ENCODE measurements at places on chromosomes 3 and 15. TPM values are rescaled to one million over a fixed set of nuclear protein-coding genes. Genes with fewer than 3 reads are reported as not detected.

GRCh38 chr3:99783011-99783573 is 34.6 kb upstream of the CMSS1 start:
- no peak for DNase-seq

GRCh38 chr3:9170851-9171160 is 78.6 kb downstream of the SRGAP3 start:
- no peak for DNase-seq

GRCh38 chr15:77036537-77037387 is 34.1 kb downstream of the TSPAN3 start:
- no peak for DNase-seq

GRCh38 chr15:85525755-85526154 is 145.4 kb downstream of the AKAP13 start:
- DNase-seq, result no peak

- no peak for DNase-seq
Observed at GRCh38 chr3:162704238-162704637, 1207.6 kb downstream of the OTOL1 start.

The GOLGA6L7 gene
- total RNA-seq, result not detected

The ZFAND6 gene
- total RNA-seq, result 43.6 TPM

GRCh38 chr15:67186226-67186649 is 68.2 kb downstream of the AAGAB start:
- no peak for DNase-seq

DNA sequence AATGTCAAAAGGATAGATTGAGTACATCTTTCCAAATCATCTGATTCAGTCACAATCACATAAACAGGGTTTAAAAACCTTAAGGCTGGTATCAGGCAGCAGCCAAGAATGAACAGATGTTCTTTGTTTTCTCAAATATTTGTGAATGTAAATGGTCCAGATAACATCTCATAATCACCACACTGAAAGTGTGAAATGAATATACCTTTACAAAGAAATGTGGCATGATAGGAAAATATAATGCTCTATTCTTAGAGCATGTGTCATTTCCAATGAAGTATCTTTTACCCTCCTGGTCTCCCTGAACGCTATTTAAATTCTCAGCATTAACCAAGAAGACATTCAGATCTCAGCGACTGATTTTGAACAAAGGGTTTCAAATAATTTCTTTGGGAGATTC is 8.8 kb upstream of the ACTC1 start:
- no peak for DNase-seq

- DNase-seq, result peak; percentile 62
Observed at GRCh38 chr3:194075088-194075615, 60.8 kb upstream of the HES1 start.

DNA sequence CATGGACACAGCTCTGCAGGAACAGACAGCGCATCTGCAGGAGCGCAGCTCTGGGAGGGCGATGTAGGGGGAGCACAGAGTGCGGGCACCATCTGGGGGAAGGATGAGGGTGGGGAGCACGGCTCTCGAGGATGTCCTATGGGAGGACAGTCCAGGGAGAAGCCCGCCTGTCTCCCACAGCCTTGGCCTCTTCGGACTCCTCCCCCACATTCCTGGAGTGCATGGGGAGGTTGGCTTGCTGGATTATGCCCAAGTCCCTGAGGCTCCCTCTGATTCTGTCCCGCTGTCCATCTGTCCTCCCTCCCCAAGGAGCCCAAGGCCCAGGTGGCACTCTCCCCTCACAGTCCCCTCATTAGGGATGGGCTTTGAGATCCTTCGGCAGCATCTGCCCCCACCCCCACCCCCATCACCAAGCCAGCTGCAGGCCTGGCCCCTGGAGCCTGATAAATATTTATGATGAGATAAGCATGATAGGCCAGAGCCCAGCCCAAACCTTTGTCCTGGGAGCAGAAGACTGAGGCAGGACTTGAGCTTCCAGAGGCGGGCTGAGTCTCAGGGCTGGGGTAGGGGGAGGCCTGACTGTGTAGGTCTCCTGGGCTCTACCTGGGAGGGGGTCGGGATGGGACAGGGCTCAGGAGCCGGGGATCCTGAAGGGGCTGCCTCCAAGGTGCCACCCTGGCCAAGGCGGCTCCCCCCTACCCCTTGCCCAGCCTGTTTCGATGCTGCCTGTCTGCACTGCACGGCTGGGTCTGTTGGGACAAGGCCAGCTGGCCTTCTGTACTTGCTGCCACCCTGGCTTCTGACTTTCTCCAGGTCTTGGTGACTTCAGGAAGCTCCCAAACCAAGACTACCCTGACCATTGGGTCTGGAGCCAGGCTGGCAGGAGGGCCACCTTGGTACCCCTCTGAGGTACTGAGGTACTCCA is 28.6 kb upstream of the SEMA3F start:
- DNase-seq, result peak; percentile 48

- no peak for DNase-seq
Observed at GRCh38 chr3:178352326-178353005, 183.8 kb upstream of the KCNMB2 start.

DNA sequence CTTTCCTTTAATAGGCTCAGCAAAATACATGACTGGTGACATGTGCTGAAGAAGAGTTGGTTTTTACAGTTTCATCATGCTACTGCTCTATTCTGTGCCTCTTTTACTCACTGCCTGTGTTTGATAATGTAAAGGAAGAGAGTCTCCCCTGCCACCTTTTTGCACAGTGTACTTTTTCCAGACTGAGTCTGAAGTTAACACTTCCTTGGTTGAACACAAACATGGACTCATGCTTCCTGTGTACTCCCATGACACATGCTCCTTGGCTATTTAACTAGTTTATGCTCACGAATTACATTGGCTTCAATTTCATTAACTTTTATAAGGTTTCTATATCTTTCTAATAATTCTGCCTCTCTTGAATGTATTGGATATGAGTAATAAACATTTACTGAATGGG is 396.1 kb downstream of the VGLL3 start:
- DNase-seq, result no peak

- DNase-seq, result no peak
Observed at GRCh38 chr3:151268267-151269235, 9.8 kb downstream of the P2RY14 start.

DNA sequence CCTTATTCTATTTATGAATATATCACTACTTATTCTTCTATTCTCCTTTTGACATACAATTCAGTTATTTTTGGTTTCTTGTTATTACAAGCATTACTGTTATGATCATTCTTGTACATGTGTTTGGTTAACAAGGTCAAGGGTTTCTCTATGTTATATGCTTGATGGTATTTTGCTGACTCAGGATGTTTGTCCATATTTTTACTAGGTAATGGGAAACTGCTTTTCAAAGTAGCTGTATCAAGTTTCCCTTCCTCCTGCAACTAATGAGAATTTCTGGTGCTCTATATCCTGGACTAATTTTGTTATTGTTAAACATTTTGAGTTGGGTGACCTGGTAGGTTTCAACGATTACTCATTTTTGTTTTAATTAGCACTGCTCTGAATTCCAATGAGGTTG is 841.0 kb downstream of the OTOL1 start:
- no peak for DNase-seq

The FSTL1 gene
- 256 TPM for total RNA-seq

The OCA2 gene
- not detected for total RNA-seq

The C3orf52 gene
- 7.5 TPM for total RNA-seq

DNA sequence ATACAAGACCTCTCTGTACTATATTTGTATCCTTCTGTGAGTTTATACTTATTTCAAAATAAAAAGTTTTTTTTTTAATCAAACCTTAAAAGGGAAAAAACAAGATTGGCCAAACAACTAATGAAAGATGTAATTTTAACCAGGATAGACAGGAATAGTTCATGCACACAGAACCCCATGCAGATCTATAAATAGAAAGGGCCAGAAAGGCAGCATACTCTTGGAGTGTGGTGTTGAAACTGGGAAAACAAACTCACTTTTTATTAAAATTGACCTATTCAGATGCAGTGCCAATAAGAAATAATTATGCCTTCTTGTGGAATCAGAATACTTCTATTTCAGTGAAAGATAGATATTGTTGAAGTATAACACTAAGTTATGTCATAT is 204.6 kb downstream of the PLCL2 start:
- DNase-seq, result no peak

- no peak for DNase-seq
Observed at GRCh38 chr3:52269776-52270175, 8.7 kb downstream of the WDR82 start.

DNA sequence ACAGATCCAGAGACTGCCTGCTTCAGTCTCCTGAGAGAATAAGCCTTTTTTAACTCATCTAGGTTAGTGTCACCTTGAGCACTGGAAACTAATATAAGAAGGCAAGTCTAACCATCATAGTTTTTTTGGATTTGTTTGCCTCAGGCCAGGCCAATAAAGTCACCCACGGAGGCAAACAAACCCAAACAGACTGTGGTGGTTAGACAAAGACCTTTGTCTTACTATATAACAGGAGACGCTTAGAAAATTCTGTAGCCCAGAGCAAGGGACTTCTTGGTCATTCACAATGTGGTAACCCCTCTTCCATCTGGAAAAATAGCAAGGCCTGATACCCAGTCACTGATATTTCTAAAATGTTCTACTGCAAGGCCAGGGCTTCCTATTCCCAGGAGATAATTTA is 45.3 kb upstream of the PPP2R3A start:
- DNase-seq, result no peak

DNA sequence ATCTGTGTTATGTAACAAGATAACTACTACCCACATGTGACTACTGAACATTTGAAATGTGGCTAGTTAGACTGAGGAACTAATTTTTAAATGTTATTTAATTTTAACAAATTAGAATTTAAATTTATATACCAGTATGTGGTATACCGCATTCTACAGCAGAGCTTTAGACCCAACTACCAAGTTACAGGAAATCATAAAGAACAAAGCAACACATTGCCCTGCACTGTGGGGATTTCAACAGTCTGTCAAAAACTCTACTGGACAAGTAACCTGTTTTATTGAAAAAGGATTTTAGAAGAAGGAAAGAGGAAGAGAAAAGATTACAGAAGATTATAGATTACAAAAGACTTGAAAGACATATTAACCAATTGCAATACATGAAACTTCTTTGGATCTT is 64.9 kb downstream of the DPH6 start:
- DNase-seq, result no peak

- DNase-seq, result no peak
Observed at GRCh38 chr3:135944831-135945230, 20.7 kb upstream of the PPP2R3A start.

DNA sequence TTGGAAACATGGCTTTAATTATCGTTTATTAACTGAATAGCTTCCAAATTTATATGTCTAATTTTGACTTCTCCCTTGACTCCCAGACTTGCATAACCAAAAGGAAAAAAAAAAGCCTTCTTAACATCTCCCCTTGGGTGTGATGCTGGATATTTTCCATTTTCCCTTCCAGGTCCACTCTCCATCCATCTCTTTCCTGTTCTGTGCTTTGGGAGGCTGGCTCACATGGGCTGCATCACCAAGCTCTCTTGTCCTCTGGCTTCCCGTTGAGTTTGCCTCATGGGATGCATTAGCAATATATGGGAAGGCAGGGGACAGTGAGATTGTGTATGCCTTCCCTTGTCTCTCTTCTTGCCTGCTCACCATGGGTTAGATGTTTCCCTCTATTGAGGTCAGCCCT is 77.8 kb upstream of the FAM98B start:
- DNase-seq, result no peak

DNA sequence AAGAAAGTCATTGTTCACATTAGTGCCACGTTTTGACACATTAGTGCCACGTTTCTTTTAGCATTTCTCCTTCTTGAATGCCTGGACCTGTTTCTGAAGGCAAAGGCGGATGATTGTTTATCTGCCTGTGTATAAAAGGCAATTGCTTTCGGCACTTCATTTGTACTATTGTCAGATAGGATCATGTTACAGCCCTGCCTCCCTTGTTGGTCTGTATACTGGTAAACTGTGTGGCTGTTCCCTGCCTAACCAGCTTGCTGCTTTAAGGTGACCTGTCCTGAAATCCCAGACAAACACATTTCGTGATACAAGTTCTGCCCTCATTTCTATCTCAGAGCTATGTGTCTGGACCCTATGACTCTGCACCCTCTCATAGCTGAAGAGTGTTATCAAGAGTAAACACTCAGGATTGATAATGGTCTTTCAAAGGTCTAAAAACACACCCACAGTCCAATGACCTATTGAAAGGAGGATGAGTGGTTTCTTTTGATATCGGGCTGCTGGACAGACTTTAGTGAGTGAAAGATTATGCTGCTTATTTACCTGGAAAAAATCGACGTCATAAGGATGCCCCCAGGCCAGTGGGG is 276.3 kb upstream of the MCTP2 start:
- DNase-seq, result no peak

- no peak for DNase-seq
Observed at GRCh38 chr15:80414546-80415357, 10.6 kb downstream of the ARNT2 start.

The HRG gene
- total RNA-seq, result 0.58 TPM

DNA sequence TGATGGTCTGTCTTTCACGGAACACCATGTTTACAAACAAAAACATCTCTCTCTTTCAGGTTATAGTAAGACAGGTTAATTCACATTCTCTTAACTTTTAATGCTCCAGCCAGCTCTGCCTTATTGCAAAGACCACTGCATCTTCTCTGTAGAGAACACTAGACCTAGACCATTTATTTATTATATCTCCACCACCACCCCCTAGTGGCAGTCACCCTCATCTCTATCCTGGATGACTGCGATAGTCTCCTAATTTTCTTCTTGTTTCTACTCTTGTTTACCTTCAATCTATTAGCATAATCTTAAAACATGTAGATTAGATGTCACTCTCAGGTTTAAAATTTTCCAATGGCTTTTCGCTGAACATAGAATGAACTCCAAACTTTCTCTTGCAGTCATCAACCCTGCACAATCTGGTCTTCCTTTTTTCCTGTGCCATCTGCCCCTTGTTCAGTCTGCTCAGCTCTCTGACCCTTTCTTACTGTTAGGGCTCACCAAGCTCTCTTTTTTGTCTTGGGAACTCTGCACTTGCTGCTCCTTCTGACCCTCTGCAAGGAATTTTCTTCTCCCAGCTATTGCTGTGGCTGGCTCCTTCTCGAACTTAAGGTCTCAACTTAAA is 155.6 kb downstream of the SQOR start:
- no peak for DNase-seq

GRCh38 chr3:70042641-70043040 is 43.1 kb downstream of the SAMMSON start:
- no peak for DNase-seq

The DLEC1 gene
- total RNA-seq, result 0.35 TPM

DNA sequence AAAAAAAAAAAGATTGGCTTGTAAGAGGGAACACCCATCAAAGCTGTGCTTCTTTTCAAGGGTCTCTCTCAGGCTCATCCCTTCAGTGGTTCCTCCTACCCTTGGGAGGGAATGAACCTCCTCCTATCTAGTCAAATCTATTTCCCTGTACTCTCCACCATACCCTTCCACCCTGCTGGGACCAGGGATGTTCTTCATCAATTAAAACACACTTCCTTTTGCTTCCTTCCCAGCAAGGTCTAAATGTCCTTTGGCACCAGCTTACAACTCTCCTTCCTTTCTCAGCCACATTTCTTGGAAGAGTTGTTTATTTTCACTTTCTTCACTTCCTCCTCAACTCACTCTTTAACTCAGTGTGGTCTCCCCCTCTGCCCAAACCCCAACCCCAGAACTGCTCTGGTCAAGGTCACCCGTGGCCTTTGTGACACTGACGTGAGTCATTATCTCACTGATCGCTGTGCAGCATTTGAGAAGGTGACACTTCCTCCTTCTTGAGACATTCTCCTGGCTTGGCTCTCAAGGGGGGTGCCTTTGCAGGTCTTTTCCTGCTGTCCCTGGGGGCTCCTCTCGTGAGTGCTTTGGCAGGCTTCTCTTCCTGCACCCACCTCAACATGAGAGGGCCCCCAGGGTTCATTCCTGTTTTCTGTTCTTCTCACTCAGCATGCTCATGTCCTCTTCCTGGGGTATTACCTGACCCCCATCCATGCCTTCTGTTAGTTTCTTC is 210.5 kb upstream of the TLE3 start:
- DNase-seq, result peak; percentile 47

The PYGO1 gene
- 3.9 TPM for total RNA-seq

Data from PC-9 (cell line).